Activated CD8-positive, alpha-beta memory T cell treated with anti-CD3 and anti-CD28 coated beads, Interleukin-2, amount 10 ng/mL, durations not matched to agents 7 days and 5 days (primary cell): ENCODE measurements at places on chromosomes 12 and 14. TPM values are rescaled to one million over a fixed set of nuclear protein-coding genes. Genes with fewer than 3 reads are reported as not detected.

- peaks cover 21% of the 10 kb centered on the region for H3K36me3 ChIP-seq
- H3K4me3 ChIP-seq, result no peak overlapping the region
- no peak for DNase-seq
- peaks cover 14% of the 10 kb centered on the region for H3K4me1 ChIP-seq
- H3K27me3 ChIP-seq, result no peaks in the 10 kb centered on the region
These were observed 44.0 kb upstream of the SMUG1 start for GRCh38 chr12:54232790-54233189.

DNA sequence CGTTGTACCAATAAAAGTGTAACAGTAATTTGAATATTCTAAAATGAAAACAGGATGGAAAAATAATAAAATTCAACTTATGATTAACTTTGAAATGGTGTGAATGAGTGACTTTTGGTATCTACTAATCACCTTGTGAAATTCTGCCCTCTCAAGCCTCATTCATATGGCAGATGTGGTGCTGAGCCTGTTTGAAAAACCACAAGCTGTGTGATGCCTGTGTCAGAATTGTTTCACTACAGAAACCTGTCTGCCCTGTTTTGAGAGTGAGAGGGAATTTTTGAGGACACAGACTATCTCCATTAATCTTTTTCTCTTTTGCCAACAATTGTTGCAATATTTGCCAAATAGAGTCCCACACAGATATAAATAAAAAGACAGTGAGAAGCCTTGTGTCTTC, 3.9 kb upstream of the RNU6-7 start:
- no peak overlapping the region for H3K4me3 ChIP-seq
- no peak for DNase-seq
- no peak overlapping the region for H3K27ac ChIP-seq
- no peaks in the 10 kb centered on the region for H3K36me3 ChIP-seq

- H3K4me1 ChIP-seq, result peaks cover 6% of the 10 kb centered on the region
- no peak overlapping the region for H3K27ac ChIP-seq
- no peak for DNase-seq
- H3K36me3 ChIP-seq, result peaks cover 9% of the 10 kb centered on the region
- H3K4me3 ChIP-seq, result no peak overlapping the region
These were observed 41.9 kb upstream of the POC1B start for GRCh38 chr12:89567691-89568239.

DNA sequence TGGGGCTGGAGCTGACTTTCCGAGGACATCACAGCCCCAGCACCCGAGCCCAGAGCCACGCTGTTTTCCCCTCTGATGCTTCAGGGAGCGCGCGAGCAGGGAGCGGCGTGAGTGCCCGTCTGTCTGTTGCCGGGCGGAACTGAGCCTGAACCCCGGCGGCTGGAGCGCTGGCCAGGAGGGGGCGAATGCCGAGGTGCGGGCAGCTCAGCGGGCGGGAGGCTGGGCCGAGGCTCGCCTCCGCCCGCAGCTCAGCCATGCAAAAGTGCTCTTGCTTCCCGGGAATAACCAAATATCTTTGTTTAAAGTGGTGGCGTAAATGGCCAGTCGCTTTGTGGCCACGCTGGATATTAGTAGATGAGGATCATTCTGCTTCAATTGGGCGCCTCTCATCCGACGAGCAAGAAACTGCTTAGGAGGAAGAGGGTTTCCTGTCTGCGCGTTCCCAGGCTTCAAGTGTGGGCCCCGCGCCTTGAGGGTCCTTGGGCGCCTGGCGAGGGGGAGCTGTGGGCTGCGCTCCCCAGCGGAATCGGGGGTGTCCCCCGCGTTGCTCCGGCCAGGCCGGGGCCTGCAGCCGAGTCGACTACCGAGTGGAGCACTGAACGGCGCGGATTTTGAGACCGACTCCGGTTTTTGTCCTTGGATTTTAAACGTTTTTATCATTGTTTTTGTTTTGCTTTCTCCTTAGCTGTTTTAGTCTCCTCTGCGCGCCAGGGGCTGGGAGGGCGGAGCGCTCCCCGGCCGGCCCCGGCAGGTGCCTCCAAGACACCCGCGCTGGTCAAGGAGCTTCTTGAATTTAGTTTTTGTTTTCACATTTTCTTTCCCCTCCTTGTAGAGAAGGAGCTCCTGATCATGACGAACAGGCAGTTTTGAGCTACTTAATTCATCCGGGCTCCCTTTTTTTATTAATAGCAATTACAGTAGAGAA, 831 bp upstream of the NKX2-1 start:
- DNase-seq, result no peak
- H3K27me3 ChIP-seq, result peaks cover 87% of the 10 kb centered on the region
- no peaks in the 10 kb centered on the region for H3K36me3 ChIP-seq

DNA sequence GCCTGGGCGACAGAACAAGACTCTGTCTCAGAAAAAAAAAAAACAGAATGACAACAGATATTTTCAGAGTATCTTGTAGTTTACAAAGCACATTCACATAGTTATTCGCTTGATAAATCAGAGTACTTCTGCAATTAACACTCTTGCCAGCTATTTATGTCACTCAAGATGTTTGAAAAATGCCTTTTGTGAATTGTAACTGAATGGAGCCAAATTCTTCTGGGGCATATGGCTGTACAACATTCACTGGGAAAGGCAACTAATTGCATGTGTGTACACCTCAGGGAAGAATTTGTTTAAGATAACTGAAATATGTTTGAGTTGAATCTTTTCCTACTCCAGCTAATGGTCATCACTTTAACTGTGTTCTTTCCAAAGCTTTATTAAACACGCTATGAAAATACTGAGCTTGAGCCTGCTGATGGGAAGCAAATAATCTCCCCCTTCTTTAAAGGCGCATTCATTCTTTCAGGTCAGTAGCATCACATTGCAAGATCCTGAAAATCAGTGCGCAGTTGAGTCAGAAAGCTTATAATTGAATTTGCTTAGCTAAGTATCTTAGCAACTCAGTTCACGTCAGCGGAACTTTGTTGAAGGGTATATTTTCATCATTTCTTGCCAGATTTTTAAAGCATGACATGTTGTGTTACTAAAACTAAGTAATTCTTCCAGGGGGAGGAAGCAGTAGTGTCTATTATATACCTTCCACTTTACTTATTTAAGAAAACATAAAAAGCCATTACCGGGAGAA, 66.6 kb downstream of the SINHCAF start:
- peaks cover 5% of the 10 kb centered on the region for H3K27me3 ChIP-seq
- H3K4me1 ChIP-seq, result peaks cover 2% of the 10 kb centered on the region
- no peak overlapping the region for H3K27ac ChIP-seq
- no peaks in the 10 kb centered on the region for H3K36me3 ChIP-seq
- DNase-seq, result no peak

DNA sequence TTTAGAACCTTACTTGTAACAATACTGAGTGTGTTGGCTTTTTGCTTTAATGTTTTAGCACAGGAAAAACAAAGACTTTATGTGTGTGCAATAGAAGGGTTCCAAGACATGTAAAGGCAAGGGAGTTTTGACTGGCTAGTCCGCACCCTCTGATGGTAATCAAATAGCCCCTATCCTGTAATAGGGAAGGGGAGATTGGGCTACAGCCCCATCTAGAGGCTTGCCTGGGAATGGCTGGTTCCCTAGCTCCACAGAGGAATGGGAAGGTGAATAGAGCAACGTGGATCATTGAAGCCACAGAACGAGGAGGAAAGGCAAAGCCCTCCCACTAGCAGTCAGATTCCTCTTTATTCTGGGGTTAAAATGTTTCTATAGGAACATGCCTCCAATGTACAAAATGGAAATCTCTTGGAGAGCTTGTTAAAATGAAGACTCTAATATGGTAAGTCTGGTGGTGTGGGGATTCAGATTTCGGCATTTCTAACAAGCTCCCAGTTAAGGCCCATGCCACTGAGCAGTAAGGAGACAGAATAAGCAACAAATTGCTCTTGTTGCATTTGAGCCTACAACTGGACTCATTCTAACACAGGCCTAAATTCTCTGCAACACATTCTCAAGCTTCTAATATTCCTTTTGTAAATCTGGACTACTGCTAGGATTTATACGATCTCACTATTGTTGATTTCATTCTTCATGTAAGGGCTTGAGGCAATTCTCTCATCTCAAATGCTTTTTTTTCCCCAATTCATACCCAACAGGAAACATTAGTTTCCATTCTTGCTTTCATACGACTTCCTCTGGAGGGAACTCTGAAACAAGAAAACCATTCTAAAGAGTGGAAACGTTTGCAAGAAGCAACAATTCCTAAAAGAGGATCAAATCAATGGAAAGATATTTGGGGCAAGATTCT, 57.1 kb downstream of the NIN start:
- no peak for DNase-seq
- peaks cover 42% of the 10 kb centered on the region for H3K36me3 ChIP-seq
- no peak overlapping the region for H3K27ac ChIP-seq
- no peak overlapping the region for H3K4me3 ChIP-seq
- peaks cover 25% of the 10 kb centered on the region for H3K4me1 ChIP-seq

- no peak overlapping the region for H3K27ac ChIP-seq
- H3K36me3 ChIP-seq, result no peaks in the 10 kb centered on the region
- H3K4me1 ChIP-seq, result no peaks in the 10 kb centered on the region
- DNase-seq, result no peak
- no peak overlapping the region for H3K4me3 ChIP-seq
- H3K27me3 ChIP-seq, result peaks cover 12% of the 10 kb centered on the region
These were observed 58.4 kb upstream of the BDKRB2 start for GRCh38 chr14:96146131-96146771.

DNA sequence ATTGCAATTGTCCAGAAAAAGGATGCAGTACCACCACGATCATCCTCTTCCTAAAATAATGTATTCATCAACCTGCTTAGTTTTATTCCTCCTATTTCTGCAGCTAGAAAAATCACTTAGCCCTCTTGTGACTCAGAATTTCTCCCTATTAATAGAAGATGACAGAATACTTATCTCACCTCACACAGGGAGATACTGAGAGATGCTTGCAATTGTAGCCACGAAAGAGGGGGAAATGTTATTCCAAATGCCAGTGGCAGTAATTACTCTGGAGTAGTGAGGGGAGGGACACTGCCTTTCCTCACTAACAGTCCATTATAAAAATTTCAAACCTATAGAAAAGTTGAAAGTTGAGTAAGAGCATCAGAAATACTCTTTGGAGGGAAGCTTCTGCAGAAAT, 11.8 kb upstream of the DUSP6 start:
- DNase-seq, result no peak
- no peaks in the 10 kb centered on the region for H3K27me3 ChIP-seq
- peaks cover 16% of the 10 kb centered on the region for H3K4me1 ChIP-seq
- H3K36me3 ChIP-seq, result peaks cover 2% of the 10 kb centered on the region
- H3K27ac ChIP-seq, result no peak overlapping the region

- H3K4me1 ChIP-seq, result no peaks in the 10 kb centered on the region
- no peak for DNase-seq
- H3K4me3 ChIP-seq, result no peak overlapping the region
- H3K36me3 ChIP-seq, result no peaks in the 10 kb centered on the region
- no peak overlapping the region for H3K27ac ChIP-seq
- peaks cover 13% of the 10 kb centered on the region for H3K27me3 ChIP-seq
These were observed 110.4 kb upstream of the SCAF11 start for GRCh38 chr12:46100551-46101484.

DNA sequence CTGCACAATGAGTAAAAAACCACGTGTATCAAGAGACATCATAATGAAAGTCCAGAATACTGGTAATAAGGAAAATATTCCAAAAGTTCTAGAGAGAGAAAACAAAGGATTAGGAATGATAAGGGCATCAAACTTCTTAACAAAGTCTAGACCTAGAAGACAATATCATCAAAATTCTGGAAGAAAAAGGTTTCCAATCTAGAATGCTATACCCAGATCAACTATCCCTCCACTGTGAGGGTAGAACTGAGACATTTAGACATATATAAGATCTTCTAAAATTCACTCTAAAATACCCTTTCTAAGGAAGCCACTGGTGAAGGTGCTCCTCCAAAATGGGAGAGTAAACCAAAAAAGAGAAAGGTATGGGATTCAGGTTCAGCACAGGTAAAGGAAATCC, 2.9 kb downstream of the C1RL start:
- peaks cover 57% of the 10 kb centered on the region for H3K4me1 ChIP-seq
- no peak overlapping the region for H3K27ac ChIP-seq
- peaks cover 34% of the 10 kb centered on the region for H3K36me3 ChIP-seq
- H3K27me3 ChIP-seq, result no peaks in the 10 kb centered on the region

- H3K4me1 ChIP-seq, result peaks cover under 1% of the 10 kb centered on the region
- H3K36me3 ChIP-seq, result peaks cover 75% of the 10 kb centered on the region
- H3K4me3 ChIP-seq, result no peak overlapping the region
- H3K27ac ChIP-seq, result no peak overlapping the region
- no peak for DNase-seq
- no peaks in the 10 kb centered on the region for H3K27me3 ChIP-seq
These were observed 17.0 kb downstream of the DLST start for GRCh38 chr14:74898694-74899093.

DNA sequence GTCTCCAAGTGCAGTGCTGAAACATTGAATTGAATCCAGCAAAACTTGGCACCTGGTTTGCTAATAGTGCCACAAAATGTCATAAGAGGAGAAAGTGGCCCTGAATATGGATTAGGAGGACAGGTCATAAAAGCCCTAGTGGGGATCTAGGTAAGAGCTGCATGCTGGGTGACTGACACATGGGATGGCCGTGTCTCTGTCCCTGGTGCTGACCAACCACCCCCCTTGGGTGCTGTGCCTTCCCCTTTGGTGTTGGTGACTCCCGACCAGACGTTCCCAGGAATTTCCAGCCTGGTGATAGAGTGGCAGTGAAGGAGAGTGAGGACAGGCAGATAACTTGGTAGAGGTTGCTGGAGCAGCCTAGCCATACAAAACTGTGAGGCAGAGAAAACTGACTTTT, 142.8 kb downstream of the VRK1 start:
- no peaks in the 10 kb centered on the region for H3K4me1 ChIP-seq
- no peak for DNase-seq
- no peaks in the 10 kb centered on the region for H3K27me3 ChIP-seq
- no peak overlapping the region for H3K27ac ChIP-seq

DNA sequence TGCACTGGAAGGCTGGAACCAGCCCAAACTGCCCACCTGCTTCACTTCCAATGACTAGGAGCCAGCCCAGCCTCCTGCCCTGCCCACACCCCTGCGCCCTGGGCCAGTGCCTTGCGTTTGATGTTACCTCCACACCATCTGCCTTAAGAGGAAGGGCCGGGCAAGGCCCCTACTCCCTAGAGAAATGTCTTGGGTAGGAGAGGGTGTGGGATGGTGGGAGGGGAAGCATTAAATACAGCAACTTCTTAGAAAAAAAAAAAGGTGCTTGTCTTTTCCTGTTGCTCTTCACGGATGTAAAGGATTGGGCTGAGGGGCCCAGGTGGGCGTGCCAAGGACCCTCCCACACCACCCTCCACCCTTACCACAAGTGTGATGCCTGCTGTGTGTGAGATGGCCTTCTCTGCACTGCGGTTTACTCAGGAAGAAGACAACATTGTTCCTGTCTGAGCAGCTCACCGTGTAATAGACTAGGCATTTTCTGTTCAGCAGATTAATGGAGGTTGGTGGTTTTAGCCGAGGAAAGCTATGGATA, 99.9 kb downstream of the NINJ2 start:
- peaks cover 2% of the 10 kb centered on the region for H3K27me3 ChIP-seq
- H3K4me1 ChIP-seq, result peaks cover 42% of the 10 kb centered on the region
- peak; percentile 83 for DNase-seq
- peak overlapping the region; percentile 68 for H3K4me3 ChIP-seq
- H3K27ac ChIP-seq, result peak overlapping the region; percentile 91

- no peak for DNase-seq
- peaks cover 11% of the 10 kb centered on the region for H3K4me1 ChIP-seq
- H3K36me3 ChIP-seq, result no peaks in the 10 kb centered on the region
- no peak overlapping the region for H3K27ac ChIP-seq
- no peak overlapping the region for H3K4me3 ChIP-seq
These were observed 21.0 kb downstream of the CFAP54 start for GRCh38 chr12:96510306-96510764.

Gene NRL
- 2.6 TPM for total RNA-seq

Gene CFAP251
- total RNA-seq, result 0.21 TPM

Gene MFAP5
- not detected for total RNA-seq

Gene IRAK3
- 0.20 TPM for total RNA-seq

Gene CLEC4A
- total RNA-seq, result 0.19 TPM

Gene SLC10A1
- not detected for total RNA-seq
